ENCODE measurements at places on chromosomes 2 and 18.

DNA sequence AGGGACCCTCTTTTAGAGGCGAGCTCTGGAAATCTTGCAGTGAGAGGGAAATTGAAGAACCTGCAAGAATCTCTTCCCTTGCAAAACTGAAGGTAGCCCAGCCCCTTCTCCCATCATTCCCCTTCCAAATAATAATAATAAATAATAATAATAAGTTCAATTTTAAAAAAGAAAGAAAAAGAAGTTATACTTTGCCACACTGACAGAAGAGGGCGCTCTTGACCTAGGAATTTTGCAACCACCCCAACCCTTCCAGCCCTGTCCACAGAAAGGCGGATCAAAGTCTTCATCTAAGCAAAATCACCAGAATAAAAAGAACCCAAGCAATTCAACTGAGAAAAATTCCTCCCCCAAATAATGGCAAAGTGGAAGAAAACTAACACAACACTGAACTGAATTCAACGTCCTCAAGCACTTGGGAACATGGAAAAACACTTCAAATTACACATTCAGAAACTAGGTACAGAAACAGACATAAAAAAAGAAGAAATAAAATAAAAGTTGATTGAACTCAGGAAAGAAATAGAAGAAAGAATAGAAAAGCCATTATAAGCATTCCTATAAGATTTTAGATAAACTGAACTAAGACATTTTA, 98.9 kb upstream of the GLS start:
- DNase-seq, result peak; percentile 25

DNA sequence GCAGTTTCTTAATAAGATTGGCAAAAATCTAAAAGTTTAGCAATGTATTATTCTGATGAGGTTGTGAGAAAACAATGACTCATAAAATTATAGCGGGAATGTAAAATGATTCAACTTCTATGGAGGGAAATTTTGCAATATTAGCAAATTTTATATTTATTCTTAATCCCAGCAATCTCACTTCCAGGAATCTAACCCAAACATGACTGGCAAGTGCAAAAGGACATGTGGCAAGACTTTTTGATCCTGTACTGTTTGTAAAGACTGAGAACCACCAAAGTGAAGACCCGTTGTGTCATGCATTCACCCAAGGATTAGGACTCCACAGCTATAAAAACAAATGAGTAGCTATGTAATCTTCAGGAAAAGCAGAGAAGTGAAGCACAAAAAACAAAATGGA, 234.8 kb upstream of the KYNU start:
- no peak for DNase-seq

DNA sequence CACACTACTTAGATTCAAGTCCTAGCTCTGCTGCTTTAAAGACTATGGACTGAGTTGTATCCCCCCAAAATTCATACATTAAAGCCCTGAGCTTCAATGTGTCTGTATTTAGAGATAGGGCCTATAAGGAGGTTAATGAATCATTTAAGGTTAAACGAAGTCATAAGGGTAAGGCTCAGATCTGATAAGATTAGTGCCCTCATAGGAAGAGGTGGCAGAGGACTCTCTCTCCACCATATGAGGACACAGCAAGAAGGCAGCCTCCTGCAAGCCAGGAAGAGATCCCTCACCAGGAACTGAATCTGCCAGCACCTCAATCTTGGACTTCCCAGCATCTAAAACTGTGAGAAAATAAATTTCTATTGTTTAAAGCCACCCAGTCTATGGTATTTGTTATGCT, 3.1 kb upstream of the CYTIP start:
- no peak for DNase-seq

DNA sequence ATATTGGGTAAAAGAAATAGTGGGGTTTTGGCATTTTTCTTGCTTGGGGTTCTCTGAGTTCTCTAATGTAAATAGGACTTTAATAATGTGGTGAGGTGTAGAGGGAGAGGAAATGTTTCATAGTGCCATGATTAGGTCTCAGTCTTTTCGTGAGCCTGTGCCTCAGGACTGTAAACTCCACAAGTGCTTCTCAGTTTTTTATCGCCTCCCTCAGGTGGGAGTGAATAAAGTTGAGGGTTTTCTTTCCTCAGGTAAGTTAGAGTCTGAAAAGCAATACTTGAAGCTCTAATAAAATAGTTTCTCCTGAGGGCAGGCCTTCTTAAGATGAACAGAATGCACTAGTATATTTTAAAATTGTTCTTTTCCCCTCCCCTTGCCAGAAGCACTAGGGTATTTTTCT, 243.1 kb upstream of the SETBP1 start:
- no peak for DNase-seq

- no peak for DNase-seq
Observed at GRCh38 chr2:13681936-13682335, 950.6 kb upstream of the LRATD1 start.

DNA sequence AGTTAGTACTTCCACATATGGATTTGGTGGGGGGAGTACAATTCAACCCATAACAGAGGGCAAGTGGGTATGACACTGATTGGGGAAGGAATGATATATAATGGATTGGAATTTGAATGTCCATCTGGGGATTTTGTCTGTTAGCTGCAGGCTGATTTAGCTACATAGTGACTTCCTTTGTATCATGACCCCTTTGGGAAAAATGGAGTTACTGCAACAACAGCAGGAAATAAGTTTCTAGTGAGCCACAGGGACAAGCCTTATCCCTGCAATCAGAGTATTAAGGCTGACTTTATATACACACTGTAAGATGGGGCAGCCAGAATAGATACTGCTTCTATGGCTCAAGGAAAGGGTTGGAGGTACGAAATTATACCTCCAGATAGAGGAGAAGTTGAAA, 404.4 kb upstream of the MEIS1 start:
- DNase-seq, result no peak

DNA sequence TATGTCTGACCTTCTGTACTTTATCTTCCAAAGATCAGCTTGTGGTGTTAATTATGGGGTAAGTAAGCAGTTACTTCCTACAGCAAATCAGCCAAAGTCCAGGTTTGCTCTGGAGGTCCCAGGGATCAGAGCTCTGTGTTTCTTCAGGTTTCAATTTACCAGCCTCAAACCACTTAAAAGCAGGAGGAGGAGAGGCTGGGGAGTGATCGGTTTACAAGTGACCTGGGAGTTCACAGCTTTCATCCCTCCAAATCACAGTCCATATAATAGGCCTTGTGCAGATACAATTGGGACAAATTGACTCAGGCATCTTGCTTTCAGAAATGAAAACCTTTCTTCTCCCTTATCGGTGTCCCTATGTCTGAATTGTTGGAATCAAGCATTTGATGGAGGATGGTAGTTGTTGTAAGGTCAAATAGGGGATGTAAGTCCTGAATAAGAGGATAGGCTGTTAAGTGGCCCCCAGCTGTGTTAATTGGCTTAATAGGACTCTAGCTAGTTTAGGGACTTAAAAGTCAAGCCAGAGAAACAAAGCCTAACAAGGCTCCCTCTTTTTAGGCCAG, 188.0 kb upstream of the NT5C1B start:
- no peak for DNase-seq

- DNase-seq, result no peak
Observed at GRCh38 chr2:186891185-186891621, 42.2 kb upstream of the ZSWIM2 start.

DNA sequence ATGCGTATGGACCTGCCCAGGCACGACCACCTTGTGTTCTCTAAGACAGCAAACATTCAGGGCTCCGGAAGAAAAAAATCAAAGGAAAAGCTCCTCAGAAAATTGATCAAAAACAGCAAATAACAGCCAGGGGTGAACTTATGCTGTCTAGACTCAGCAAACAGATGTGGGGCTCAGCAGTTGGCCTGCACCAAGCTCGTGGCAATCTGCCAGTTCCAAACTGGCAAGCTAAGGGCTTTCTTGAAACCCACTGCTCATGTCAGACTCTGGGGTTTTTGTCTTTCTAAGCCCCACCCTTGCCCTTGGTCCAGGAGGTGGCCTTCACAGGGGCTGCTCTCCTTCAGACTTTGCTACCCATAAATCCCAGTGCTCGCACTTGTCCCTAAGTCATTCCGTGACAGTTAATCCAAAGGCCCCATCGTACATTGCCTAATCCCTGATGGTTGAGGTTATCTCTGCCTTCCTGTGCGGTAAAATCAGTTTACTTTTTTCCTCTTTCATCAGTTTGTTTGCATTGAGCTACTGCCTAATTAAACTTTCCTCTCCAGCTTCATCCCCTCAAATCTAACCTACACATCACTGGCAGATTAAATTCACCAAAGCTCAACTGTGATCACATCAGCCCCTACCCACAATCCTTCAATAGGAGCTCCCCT, 408.0 kb downstream of the LRATD1 start:
- no peak for DNase-seq

DNA sequence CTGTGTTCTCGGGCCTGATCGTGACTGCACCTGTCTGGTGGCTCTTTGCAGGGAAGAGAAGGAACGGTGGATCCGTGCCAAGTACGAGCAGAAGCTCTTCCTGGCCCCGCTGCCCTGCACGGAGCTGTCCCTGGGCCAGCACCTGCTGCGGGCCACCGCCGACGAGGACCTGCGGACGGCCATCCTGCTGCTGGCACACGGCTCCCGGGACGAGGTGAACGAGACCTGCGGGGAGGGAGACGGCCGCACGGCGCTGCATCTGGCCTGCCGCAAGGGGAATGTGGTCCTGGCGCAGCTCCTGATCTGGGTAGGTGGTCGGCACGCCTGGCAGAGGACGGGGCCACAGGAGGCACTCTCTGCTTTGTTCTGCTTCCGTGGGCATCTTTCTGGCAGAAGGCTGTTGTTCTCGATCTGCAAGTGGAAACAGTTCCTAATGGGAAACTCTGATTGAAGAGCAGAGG, 48.0 kb downstream of the GBX2 start:
- no peak for DNase-seq

DNA sequence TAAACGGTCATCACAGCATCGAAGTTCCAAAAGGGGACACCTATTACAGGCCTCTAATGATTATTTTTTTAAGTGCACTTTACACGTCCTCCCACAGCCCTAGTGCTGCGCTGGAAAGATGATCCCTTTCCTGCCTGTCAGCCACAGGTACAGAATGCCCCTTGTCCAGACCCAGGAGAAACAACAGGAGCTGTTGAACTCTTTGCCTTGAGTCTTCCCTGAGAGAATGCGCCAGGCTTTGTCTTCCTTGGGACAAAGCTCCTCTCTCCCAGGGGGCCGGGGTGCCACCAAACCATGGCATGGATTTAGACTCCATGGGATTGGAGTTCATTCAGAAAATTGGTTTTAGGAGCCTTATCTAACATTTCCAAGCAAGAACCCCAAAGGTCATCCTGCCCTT, 319.0 kb upstream of the SOX11 start:
- DNase-seq, result no peak

Measured in stimulated activated CD8-positive, alpha-beta memory T cell treated with anti-CD3 and anti-CD28 coated beads, Interleukin-7, amount 100 ng/mL, for 48 hours (primary cell).